ENCODE measurements at places on chromosomes 6 and 20.
A peak's percentile ranks its signal among the peaks of the same experiment; 100 is the strongest.

DNA sequence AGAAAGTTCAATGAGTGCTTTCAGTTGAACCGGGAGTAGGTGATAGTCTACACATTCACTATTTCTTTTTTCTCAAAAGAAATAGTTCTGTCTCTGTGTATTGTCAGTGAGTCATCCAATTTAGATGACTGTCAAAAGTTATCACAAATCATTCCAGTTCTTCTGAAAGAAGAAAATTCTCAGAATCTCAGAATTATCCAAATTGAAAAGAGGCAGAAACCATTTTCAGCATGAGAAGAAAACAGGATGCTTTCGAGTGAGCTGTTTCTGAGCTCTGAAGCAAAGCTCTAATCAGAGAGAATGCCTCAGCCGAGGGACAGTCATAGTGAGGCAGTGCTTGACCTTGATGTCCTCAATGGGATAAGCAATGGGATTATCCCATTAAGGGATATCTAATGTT is 97.9 kb downstream of the HUS1B start:
- DNase-seq = no peak

DNA sequence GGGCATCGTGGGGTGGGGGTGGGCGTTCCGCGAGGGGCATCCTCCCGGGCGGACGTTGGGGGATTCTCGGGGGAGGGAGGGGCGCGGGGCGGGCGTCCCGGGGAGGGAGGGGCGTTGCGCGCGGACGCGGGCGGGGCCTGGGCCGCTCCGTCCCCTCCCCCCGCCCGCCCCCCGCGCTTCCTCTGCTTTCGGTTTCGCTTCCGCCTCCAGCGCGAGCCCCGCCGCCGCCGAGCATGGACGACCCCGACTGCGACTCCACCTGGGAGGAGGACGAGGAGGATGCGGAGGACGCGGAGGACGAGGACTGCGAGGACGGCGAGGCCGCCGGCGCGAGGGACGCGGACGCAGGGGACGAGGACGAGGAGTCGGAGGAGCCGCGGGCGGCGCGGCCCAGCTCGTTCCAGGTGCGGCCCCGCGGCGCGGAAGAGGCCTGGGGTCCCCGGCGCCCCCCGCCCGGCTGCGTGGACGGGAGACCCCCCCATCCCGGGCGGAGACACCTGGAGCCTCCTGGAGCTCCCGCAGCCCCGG is at the start of gene OGFR:
Gene OGFR, plus strand, starts transcription at position 209 of the 528 bp plus-strand sequence. Its CDS starts 25 bp downstream, at position 234.
- DNase-seq = peak; percentile 81

- DNase-seq = no peak
Observed at GRCh38 chr6:30206152-30206551, 7.1 kb downstream of the TRIM26 start.

DNA sequence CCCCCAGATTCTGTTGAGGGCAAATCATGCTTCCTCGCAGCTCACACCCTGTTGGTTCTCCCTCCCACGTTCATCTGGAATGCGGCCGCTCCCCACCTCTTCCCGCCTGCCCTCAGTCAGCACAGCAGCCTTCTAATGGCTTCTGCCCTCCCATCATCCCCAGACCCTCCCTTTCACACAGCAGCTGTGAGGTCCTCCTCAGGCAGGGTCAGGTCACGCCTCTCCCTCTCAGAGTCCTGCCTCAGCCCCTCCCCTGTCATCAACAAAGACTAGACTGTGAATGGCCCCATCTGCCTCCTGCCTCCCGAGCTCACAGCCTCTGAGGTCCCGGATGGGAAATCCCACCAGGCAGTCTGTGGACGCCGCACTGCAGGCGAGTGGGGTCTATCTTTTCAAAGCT is 7.9 kb upstream of the BHLHE23 start:
- no peak for DNase-seq

GRCh38 chr20:6122873-6123648 is at the start of gene FERMT1:
TSS of gene FERMT1 (minus strand) at chr20:6123030. CDS start at chr20:6119554, 3,476 bp downstream.
- DNase-seq = no peak

- peak; percentile 24 for DNase-seq
Observed at GRCh38 chr6:96116674-96117073, 100.9 kb downstream of the FUT9 start.

- DNase-seq = no peak
Observed at GRCh38 chr6:115796061-115796460, 264.6 kb downstream of the FRK start.

DNA sequence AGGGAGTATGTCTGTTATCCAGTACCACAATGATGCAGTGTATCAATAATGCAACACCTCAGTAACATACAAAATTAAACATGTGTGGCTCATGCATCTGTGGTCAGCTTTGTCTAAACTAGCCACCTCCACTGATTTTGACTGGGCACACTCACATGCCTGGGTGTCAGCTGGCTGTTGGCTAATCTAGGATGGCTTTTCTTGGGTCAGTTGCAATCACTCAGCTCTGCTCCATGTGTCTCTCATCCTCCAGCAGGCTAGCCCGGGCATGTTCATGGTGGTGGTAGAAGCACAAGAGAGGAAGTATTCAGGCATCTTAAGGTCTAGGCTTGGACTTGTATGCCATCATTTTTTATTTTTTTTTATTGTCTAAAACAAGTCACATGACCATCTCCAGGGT is 59.3 kb upstream of the JAG1 start:
- DNase-seq = no peak

GRCh38 chr6:75222261-75222660 is 16.4 kb upstream of the COL12A1 start:
- no peak for DNase-seq

GRCh38 chr6:61649845-61650244 is 636.2 kb downstream of the KHDRBS2 start:
- DNase-seq = no peak

GRCh38 chr20:61923371-61924166 is 142.1 kb downstream of the TAF4 start:
- DNase-seq = no peak

GRCh38 chr6:165662749-165663376 is at the start of gene PDE10A:
TSS of gene PDE10A (minus strand) at chr6:165663241. CDS start at chr6:165662811, 430 bp downstream.
- no peak for DNase-seq

DNA sequence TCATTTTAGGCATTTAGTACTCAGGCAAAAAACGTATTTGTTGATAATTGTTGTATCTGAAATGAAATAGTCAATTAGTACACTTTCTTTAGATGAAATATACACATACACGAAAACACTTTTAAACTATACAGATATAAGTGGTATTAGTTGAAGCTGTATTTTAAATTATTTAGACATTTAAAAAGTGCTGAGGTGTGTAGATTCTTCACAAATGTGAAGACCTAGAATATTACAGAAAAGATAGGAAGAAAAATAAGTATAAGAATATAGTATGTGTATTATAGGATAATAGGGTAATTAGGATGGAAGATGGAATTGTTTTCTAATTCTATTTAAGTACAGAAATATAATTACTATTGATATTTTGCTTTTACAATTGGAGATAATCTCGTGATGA is 4.6 kb downstream of the ZFAND3 start:
- DNase-seq = no peak

- no peak for DNase-seq
Observed at GRCh38 chr6:4802312-4802935, 26.2 kb downstream of the CDYL start.

DNA sequence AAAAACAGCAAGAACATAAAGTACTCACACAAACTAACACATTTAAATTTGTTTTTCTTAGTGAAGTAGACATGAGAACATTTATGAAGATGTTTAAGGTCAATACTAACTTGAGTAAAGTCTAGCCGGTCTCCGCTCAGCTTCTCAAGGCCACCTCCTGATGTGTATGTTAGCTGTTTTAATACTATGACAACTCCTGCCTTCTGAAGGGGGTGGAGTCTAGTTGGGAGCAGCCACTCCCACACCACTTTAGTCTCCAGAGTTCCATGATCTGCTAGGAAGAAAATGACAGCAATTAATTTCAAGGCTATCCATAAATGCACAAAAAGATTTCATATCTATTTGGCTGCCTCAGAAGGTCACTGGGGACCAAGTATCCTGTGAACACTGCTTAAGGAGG is at the start of gene GSTA3:
Gene GSTA3, minus strand, starts transcription at position 168 of the 400 bp plus-strand sequence. CDS start 3,864 bp downstream, outside the sequence.
- no peak for DNase-seq

- peak; percentile 55 for DNase-seq
Observed at GRCh38 chr20:56247954-56248782, at the start of gene MC3R. TSS of gene MC3R (plus strand) at chr20:56248732. CDS start at chr20:56248844, 112 bp downstream.

- DNase-seq = no peak
Observed at GRCh38 chr6:51927450-51927849, 160.0 kb downstream of the PKHD1 start.

DNA sequence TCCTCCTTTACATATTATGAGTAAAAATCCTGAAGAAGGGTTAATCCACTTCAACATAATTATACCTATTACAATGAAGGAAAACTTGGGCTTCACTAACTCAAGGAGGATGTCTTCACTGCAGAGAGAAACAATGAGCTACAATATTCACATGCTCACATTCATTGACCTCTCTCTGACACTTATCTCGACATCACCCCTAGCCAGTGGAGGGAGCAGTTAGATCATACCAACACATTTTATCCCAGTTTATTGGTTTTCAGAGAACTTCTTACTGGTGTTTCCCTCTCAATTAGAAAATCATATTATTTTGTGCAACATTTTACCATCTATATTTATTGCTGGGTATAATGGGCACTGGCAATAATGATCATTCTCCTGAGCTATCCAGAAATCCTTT is 646.5 kb downstream of the TENT5A start:
- no peak for DNase-seq

GRCh38 chr20:11204926-11205768 is 531.3 kb upstream of the JAG1 start:
- peak; percentile 70 for DNase-seq

DNA sequence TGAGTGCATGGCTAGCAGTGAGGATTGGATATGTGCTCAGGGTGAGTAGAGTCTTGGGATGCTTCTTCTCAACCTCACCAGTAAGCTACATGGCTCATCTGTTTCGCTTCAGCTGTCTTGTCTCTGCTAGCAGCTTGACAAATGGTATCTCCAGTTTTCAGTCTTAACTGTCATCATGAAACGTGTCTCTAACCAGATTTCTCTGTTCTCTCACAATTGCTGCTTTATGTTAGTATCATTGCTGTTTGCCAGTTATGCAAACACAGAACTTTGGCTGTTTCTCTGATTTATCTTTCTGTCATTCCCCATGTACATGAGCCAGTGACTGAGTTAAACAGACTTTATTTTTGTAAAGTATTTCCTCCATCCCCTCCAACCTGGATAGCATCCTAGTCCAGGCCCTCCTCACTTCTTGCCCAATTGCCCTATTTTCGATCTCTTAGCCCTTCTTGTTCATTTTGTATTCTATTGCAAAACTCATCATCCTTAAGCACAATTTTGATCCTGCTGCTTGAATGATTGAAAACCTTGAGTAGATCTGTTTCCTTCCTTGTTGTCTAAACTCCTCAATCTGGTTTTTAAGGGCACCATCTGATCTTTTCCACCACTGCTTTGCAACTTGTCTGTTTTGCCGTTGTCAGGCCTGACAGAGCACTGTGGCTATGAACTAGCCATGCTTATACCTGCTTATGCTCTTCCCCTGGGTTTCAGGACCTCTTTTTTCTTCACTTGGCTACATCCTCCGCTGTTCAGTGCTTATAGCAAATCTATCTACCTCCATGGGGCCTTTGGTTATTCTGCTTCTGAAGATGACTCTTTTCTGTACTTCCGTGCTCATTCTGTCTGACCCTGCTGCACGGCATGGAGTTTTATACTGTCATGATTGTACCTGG is 37.7 kb upstream of the ADIG start:
- no peak for DNase-seq

- DNase-seq = no peak
Observed at GRCh38 chr6:86331919-86332318, 605.4 kb upstream of the HTR1E start.

GRCh38 chr6:9126878-9127560 is 691.7 kb upstream of the SLC35B3 start:
- no peak for DNase-seq

GRCh38 chr6:71737953-71738352 is 148.4 kb upstream of the RIMS1 start:
- DNase-seq = no peak

DNA sequence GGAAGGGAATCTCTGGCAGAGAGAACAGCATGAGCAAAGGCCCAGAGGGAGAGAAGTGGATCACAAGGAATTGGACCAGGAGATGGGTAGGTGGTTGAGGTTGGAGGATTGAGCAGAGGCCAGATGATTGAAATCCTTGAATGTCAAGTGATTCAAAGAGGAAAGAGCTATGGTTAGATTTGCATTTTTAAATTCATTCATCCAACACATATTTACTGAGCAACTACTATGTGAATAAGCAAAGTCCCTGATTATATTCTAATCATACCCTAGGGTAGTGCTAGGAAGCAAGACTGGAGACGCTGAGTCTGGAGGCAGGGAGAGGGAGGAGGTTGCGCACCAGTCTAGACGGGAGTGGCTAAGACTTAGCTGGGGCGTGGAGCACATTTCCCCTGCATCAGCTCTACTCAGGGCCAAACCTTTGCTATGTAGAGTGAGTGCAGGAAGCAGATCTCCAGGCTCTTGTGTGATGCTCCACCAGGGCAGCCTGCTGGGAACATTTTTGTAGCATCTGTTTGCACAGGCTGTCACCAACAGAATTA is 40.2 kb downstream of the EYA2 start:
- DNase-seq = no peak

DNA sequence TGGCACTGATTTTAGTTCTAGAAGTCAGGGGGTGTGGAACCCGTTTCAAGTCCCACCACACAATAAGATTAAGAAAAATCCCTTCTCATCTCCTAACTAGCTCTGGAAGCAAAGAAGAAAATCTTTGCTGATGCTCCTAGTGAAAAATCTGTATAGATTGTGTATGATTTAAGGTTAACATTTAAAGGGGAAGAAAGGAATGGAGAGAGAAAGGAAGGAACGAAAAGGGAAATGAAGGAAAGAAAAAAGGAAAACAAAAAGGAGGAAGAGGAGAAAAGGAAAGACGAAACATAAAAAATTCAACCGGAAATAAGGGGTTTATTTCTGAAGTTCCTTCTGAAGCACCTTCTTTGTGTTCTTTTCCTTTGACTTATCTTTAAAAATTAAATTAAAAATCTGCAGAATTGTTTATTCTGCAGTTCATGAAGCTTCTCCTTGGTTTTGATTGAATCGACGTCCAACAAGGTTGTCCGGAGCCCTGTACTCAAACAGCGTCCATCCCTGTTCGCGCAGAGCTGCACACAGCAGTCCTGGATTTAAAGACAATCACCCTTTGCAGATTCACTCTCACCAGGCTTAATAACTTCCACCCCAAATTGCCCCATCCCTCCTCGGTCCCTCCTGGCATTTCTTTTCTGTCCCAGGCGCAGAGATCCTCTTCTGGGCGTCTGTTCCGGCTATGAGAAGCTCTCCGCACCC is 1.6 kb upstream of the TFAP2B start:
- DNase-seq = no peak

DNA sequence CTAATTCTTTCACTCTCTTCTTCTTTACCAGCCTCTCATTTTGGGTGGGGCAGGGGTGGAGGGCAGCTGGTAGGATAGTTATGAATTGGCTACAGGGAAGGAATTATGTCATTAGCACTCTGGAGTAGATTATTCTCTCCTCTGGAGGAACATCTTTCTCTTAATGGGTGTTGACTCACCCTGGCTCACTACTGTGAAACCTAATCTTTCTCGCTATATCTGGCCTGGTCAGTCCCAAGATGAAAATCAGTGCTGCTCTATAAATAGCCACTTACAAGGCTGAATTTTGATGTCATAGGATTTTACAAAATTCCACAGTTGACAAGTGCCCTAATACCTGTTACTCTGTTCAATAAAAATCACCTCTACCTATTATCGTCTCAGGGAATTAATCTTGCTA is 151.3 kb downstream of the COL9A1 start:
- DNase-seq = no peak

- DNase-seq = peak; percentile 32
Observed at GRCh38 chr20:32052778-32053362, 828 bp downstream of the HCK start.

All from NAMALWA (cell line).